ENCODE measurements at places on chromosomes 11 and 22.

GRCh38 chr11:134120143-134120850 lies 51.4 kb downstream of the JAM3 start:
- no peak for DNase-seq

DNA sequence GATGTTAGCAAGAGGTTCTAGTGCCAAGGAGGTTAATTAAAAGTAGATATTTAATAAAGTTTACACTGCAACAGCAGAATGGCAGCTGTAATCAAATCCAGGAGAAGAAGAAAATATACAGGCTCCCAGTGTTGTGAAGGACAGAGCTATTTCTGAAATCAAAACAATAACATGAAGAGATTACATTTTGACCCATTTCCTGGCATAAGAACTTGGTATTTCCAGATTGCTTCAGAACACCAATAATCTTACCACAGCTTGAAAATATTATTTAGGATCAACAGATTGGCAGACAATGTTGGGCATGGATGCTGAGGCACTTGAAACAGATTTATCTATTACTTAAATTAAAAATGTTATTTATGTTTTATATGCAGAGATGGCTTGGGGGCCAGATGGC lies 692.5 kb downstream of the KCNA4 start:
- DNase-seq = no peak

- no peak for DNase-seq
Measured at GRCh38 chr11:73197348-73197747, 20.7 kb upstream of the P2RY2 start.

DNA sequence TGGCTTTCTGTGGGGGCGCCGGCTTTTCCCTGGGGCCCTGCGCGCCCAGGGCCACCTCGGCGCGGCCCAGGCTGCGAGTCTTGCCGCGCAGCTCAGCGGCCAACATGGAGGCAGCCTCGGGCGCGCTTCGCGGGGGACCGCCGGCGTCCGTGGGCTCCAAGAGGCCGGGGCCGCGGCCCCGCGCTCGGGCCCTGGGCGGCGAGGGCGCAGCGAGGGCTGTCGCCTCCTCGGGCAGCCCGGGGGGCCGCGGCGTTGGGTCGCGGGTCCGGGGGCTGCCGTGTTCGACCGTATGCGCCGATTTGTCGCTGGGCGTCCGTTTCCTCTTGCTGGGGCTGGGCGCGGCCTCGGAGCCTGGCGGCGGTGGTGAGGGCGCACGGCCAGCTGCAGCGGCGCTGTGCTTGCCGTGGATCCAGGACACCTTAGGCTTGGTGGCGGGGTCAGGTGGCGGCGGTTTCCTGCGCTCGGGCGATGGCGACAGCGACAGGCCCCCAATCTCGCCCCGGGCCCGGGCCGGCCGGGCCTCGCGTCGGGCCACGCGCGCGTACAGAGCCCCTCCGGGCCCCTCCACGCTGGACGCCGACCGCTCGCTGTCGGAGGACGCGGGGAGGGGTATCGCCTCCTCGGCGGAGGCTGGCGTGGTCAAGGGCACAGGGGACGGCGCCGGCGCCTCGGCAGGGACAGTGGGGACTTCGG lies 11.9 kb downstream of the SCARF2 start:
- no peak for DNase-seq

Data from stimulated activated CD4-positive, alpha-beta T cell treated with anti-CD3 and anti-CD28 coated beads, Interleukin-1b, Interleukin-23, amount 100 ng/mL, for 24 hours (primary cell).